Activated T-cell treated with anti-CD3 and anti-CD28 coated beads for 1 hour (primary cell): ENCODE measurements at places on chromosomes 2 and 18.

GRCh38 chr2:212811036-212811805 is 272.6 kb upstream of the ERBB4 start:
- no peak for DNase-seq

DNA sequence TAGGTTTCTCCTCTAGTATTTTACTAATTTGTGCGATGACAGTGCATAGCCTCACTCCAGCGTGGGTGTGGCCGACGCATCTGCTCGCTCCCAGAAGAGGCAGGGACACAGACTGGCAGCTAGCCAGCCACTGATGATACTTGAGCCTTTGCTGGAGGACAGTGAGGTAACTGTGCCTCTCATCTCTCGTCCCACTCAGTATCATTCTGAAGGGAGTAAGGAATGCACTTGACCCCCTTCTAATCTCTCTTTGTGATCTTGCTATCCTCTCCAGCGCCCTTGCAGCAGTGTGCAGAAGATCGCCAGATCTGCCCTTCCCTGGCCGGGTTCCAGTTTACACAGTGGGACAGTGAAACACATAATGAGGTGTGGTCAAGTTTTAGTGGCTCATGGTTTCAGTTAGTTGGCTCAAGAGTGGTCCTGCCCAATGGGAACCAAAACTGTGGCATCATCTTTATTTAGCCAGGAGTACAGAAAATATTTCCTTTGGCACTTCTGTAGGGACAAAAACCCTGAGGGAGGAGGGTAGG is 17.5 kb downstream of the NCAPH start:
- no peak for DNase-seq

DNA sequence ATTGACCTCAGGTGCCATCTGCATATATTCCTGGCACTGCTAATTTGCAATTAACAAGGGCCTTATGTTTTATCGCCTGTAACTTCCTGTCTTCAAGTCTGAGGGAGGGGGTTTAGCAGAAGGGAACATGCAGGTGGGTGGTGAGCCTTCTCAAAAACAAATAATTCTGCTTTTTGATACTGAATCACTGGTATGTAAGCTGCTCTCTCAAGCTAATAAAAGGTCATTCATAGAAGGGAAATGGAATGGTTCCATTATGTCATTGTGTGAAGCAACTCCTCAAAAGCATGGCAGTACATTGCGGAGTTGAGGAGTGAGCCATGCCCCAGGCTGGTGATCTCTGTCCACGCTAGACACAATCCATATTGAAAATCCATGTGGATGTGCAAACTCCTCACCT is 414.8 kb upstream of the ID2 start:
- DNase-seq: no peak

GRCh38 chr2:82789851-82790205 is 1669.3 kb downstream of the SUCLG1 start:
- DNase-seq: no peak

- no peak for DNase-seq
Observed at GRCh38 chr18:12253663-12254135, 462 bp upstream of the CIDEA start.

DNA sequence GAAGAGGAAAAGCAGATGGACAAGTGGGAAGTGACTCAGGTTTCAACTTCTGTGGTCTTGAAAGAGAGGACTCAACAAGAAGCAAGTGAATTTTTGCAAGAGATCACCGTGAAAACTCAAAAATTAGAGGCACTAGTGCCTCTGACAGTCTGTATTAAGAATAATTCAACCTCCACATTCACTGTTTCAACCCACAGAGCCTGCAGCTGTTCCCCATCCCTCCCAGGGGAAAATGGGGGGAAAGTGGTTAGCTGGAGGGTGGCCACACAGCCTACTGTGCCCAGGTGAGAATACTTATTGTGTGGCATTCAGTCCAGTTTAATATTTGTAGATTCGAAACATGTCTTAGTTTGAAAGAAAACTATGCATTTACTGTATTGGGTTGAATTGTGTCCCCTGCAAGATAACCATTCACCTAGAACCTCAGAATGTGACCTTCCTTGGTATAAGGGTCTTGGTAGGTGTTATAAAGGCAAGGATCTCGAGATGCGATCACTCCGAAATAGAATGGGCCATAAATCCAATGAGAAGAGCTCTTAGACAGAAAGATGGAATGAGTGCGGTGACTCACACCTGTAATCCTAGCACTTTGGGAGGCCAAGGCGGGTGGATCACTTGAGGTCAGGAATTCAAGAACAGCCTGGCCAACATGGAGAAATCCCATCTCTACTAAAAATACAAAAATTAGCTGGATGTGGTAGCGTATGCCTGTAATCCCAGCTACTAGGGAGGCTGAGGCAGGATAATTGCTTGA is 94.3 kb downstream of the IRS1 start:
- no peak for DNase-seq

DNA sequence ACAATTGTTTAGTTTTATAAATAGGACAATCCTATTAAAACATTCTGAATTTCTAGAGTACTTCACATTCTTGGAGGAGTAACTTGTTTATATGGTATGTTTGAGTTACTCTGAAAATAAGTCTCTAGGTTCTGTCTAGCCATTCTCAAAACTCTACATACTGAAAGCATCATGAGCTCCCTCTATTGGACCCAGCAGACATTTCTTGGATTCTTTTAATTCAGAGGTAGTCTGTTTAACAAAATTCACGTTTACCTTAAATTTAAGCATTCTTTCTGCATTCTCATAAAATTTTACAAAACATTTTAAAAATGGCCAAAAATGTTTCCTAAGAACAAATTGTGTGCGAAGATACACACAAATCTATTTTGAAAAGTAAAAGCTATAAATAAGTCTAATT is 15.3 kb downstream of the SP9 start:
- DNase-seq: no peak

DNA sequence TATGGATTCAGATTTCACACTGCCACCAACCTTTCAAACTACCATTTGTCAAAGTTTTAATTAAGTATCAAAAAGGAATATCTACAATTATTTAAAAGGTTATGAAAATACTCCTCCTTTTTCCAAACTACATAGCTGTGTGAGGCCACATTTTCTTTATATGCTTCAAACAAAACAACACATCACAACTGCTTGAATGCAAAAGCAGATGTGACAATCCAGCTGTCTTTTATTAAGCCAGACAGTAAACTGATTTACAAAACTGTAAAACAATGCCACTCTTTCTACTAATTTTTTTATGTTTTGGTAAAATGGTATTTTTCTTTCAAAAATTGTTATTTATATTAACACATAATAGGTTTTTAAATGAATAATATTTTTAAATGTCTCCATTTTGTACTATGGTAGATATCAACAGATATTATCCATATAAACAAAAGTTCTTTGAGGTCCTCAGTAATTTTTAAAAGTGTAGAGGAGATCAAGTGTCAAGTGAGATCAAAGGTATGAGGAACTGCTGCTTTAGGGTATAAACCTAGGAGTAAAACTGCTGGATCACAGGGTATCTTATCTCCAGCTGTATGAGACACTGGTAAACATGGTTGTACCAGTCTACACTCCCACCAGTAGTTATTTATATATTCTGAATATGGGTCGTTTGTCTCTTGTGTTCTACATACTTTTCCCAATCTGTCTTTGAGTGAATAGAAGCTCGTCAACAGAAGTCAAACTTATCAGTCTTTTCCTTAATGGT is 68.8 kb upstream of the SERTAD2 start:
- DNase-seq: no peak

DNA sequence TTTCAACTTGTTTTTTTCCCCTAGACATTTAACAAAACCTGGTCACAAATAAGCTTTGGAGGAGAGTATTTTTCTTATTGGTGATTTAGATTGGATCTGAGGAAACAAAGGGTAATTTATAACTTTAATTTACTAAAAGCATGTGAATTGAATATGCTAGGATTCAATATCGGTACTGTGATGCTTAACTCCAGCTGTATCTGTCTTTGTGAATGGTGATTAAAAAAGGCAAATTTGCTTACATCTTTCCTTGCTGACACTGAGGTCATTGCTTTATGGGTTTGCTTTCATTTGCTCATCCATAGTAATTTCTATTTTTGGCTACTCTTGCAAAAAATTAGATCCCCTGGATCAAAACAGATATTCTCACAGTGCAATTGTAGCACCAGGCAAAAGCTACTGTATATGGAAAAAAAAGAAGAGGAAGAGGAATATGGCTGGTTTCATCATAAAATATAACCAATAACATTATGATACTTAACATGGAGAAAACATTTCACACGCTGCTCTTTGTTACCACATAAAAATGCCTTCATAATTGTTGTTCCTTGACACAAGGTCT is 832.0 kb upstream of the ZEB2 start:
- DNase-seq: no peak

- DNase-seq: no peak
Observed at GRCh38 chr2:72988726-72989273, 71.5 kb downstream of the EMX1 start.

- DNase-seq: no peak
Observed at GRCh38 chr2:151374436-151374835, 17.0 kb downstream of the TNFAIP6 start.

DNA sequence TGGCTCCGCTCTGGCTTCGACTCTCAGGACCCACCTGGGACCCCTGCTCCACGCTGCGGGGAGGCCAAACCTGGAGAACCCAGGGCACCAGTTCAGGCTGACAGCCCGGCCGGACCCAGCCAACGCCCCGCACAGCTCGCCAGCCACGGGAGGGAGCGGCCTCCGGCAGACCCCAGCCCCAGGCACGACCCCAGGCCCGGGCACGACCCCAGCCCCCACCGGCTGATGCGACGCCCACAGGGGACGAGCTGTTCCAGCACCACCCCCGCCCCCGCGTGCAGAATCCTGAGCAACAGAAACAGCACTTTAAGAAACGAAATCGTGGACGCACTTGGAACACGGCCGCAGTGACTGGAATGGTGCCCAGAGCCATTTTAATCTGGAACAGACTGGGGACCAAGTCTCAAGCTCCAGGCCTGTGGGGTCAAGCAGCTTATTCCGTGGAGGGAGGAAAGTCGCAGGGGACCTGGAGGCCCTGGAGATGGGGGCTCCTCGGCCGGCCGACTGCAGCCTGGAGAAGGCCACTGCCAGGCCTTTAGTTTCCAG is 74.2 kb downstream of the MBP start:
- no peak for DNase-seq

DNA sequence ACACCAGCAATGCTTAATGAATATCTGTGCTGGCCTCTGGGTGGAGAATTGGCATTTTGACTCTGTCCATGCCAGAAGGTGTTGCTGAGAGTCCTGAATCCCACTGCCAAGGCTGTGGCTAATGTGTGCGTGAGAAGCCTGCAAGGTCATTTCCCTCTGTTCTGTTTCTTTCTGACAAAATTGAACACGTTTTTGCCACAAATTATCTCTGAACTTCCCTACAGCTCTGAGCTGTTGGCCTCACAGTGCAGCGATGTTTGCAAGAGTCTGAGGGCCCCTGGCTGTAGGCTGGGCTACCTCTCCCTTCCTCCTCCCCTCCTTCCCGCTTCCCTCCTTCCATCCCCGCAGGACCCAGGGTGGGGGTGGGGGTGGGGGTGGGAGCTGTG is 154.1 kb upstream of the HS6ST1 start:
- DNase-seq: no peak

DNA sequence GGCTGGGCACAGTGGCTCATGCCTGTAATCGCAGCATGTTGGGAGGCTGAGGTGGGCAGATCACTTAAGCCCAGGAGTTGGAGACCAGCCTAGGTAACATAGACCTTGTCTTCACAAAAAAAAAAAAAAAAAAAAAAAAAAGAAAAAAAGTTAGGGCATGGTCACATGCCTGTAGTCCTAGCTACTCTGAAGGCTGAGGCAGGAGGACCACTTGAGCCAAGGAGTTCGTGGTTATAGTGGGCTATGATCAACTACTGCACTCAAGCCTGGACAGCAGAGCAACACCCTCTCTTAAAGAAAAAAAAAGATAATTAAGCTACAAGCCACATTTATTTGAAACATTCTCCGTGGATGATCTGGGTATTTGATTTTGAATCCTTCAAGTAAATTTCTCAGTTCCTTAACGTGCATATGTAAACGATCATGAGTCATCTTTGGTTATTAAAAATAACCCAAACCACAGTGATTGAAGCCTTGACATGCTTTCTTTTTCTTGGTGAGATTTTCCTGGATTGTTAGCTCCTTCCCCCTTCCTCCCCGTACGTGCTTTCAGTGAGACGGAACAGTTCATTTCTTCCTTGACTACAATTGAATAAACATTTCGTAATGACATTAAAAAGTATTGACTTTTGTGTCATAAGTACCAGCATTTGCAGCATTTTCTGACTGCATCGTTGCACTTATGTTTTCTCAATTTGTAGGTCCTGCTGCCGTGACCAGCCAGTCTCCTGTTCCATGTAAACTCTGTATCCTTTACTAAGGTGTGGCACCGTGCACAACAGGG is 20.3 kb downstream of the RMC1 start:
- no peak for DNase-seq

DNA sequence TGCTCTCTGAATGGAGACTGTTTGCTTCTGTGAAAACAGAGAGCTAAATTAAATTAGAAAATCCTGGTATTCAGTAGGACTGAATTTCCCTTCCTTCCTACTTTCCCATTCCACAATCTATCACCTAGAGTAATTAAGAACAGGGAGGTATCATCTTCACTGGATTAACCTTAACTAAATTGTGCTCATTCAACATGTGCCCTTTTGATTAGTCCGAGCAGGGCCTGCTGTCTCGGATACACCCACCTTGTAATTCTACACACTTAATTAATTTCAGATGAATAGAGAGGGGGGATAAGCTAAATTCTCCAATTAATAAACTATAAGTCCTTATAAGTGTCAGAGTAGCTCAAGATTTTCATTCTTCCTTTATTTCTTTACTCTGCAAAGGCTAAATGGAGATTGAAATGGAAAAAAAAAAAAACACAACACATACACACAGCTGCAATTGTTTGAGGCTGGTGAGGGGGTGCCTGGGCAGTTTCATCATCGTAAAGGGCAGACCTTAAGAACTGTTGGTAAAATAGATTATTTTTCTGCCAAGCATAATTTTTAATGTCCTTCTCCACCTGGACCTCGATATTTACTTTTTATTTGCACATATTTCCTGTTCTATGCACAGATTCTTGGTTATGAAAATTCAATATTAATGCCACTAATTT is 157.1 kb upstream of the SIX2 start:
- no peak for DNase-seq

- no peak for DNase-seq
Observed at GRCh38 chr18:9542924-9543323, 67.6 kb downstream of the RALBP1 start.
